ENCODE measurements at places on chromosomes 5 and 9.

DNA sequence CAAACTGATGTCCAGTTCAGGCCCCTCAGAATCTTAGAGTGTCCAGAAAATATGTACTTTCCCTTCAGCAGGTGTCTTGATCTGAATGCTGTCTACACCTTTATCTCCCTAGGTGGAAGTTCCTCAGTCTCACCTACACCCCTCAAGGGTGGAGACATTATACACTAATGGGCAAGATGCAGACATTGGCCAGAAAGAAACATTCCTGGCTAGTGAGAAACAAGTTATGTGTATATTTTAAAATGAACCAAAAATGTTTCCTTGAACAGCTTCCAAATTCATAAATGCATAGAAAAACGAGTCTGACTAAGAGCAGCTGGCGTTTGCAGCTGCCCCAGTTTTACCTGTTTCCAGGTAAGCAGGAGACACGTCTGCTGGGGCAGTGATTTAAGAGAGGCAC is 140.5 kb upstream of the IRX4 start:
- DNase-seq, result no peak

- no peak for DNase-seq
These were observed 79.6 kb upstream of the SLC25A51 start for GRCh38 chr9:37983381-37984067.

DNA sequence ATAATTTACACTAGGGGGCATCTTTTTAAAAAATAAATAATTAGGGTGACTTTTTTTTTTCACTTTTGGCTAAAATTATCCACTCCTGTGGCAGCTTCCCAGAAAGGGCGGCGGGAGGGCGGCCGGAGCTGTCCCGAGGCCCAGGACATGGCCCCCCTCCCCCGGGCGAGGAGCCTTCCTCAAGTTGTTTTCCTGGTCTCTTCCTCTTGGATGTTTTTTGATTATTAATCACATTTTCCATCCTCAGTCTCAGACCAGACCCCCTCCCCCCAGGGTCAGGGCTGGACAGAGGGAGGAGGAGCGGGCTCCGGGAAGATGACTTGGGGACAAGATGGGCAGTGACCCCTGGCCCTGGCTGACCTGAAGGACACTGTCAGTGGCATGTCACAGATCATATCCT is 4.7 kb upstream of the CNTFR start:
- DNase-seq, result no peak

GRCh38 chr5:172846677-172847076 is 12.6 kb downstream of the ERGIC1 start:
- no peak for DNase-seq

- DNase-seq, result no peak
These were observed 69.4 kb downstream of the NPR3 start for GRCh38 chr5:32780508-32780919.

- no peak for DNase-seq
These were observed 2.3 kb upstream of the RPL26L1 start for GRCh38 chr5:172956936-172957335.

- no peak for DNase-seq
These were observed 12.2 kb upstream of the MROH2B start for GRCh38 chr5:41083306-41083705.

DNA sequence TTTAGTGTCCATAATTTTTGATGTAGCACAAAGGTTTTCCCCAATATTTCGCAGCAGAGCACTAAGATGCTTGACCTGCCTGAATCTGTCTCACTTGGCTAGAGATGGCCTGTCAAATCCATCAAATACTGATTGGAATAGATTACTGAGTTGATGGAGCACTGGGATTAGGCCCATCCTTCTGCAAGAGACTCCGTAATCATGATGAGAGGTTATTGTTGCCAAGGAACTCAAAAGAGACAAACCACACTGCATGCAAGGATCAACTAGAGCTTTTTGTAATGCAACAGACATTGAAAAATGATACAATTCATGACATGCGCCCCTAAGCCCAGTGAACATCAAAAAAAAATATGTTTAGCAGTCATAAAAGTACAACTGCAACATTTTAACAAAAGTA is 585.3 kb upstream of the GRAMD2B start:
- no peak for DNase-seq

- DNase-seq, result no peak
These were observed 498.9 kb upstream of the WWC1 start for GRCh38 chr5:167792514-167792913.

DNA sequence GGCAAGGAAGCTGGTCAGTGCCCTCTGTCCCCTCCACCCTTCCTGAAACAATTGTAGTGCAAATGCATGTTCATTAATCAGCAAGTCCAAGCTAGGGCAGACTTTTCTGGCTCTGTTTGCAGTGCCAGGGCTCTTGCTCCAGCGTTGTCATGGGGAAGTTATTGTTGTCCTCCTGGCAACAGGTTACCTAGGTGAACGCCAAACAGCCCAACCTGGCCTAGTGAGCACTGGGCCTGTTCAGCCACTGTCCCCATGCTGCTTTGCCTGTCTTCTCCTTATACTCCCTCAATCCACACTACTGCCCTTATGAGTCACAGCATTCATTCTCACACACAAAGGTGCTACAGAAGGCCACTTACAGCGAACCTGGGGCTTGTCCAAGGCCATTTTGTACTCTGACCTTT is 34.5 kb upstream of the GLIS3 start:
- peak; percentile 12 for DNase-seq

DNA sequence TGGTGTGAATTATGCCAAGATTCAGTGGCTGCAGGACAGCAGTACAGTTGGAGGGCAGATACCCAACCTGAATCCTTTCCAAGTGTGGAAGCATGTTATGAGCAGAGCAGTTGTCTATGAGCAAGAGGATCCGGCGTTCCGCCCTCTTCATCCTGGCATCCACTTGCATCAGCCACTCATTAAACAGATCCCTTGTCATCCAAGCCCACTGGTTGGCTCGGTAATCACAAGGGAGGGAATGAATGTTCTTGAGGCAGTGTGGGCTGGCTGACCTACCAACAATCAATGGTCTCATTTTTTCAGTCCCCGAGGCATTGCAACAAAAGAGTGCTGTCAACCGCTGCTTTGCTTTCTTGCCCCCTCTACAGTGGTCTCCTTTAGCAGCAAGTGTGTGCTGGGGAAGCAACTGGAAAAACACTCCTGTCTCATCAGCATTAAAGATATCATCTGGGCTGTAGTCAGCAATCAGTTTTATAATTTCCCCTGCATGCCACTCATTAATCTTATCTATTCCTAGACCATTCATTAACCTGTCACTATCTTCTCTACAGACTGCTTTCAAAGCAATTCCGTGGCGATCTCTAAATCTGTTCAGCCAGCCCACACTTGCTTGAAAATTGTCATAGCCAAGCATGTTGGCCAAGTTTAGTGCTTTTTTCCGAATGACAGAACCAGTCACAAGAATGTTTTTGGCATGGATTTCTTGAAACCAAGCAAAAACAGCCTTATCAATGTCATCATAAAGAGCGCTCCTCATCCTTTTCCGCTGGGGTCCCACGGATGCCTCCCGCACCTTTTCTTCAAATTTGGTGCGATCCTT is 4.9 kb downstream of the TIGD6 start:
- DNase-seq, result no peak

DNA sequence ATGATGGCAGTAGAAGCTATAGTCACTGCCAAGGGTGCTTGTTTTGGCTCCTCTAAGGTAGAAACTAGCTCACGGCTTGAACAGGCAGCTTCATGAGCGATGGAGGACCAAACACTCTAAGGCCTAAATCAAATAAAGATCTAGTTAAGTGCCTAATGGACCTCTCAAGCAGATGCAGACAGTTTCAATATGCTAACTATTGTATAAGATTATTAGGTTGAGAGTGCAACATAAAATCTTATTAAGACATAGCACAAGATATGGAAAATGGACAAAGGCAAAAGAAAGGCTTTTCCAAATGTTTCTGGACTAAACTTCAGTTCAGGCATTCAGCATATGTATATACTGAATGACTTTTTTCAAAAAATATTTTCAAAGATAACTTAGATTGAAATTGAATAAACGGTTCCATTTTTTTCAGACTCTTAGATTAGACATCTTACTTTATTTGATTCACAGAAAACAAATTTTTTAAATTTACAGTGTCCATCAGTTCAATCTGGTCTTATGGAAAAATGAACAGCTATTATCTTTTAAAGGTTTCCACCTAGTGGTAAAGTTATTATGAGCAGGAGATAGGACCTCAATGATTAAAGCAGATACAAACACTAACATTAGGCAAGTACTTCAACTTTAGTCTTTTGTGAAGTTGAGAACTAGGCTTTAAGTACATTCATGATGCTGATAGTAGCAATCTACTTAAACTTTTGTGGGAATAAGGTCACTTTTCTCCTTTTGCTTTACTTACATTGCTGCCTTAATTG is 1167.7 kb downstream of the MAT2B start:
- no peak for DNase-seq

- DNase-seq, result no peak
These were observed 133.1 kb upstream of the FBXL7 start for GRCh38 chr5:15366676-15367391.

DNA sequence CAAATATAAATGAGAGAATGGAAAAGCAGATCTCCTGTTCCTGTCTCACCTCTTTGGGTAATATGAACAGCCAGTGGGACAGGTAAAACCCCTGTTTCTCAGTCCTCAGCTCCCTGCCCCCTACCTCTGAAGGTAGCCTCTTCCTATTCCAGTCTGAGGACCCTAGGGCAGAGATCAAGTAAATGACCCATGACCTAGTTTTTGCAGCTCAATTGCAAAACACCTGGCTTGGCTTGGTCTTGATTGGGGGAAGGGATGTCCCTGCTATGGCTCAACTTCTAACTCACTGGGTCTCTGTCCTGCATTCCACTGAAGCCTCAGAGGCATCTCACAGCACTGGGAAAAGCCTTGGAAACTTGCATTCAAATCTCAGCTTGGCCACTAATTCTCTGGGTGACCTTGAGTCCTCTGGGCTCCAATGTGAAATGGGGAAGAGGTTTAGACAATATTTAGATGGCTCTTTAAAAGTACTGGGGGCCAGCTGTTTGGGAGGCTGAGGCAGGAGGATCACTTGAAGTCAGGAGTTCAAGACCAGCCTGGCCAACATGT is 1.6 kb upstream of the GALT start:
- no peak for DNase-seq

DNA sequence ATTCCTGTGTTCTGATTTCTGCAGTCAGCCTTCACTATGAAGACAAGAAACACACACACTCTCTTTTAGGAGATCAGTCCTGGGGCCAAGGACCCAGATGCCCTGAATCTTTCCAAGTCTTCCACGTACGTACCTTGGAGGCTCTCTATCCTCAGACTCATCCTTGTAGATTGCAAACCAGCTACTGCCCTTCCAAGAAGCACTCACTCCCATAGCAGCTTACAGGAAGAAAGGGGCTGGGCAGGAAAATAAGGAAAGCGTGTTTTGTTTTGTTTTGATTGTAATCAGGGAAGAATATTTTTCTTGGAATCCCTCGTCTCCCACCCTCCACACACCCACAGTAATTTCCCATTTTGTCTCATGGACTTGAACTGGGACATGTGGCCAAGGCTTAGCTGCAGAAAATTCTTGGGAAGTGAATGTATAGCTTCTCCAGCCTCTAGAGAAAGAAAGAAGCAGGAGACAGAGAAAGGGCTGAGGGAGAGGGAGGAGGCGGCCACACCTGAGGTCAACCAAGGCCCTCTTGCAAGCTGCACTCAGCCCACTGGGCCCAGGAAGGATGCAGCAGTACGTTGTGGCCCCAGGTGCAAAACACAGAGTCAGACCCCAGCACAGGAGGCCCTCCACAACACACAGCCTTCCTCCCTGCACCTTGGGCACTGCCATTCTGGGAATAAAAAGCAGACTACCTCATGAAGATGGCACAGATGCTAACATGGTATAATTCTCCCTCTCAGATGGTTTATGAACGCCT is 29.9 kb downstream of the IRX2 start:
- no peak for DNase-seq

GRCh38 chr9:76902395-76902794 is 3.5 kb downstream of the PRUNE2 start:
- no peak for DNase-seq

GRCh38 chr5:168204165-168204564 is 87.3 kb upstream of the WWC1 start:
- DNase-seq, result no peak

GRCh38 chr9:133690081-133690561 is 48.0 kb downstream of the SARDH start:
- DNase-seq, result no peak

- DNase-seq, result no peak
These were observed 539.4 kb downstream of the CDH9 start for GRCh38 chr5:26498972-26499371.

DNA sequence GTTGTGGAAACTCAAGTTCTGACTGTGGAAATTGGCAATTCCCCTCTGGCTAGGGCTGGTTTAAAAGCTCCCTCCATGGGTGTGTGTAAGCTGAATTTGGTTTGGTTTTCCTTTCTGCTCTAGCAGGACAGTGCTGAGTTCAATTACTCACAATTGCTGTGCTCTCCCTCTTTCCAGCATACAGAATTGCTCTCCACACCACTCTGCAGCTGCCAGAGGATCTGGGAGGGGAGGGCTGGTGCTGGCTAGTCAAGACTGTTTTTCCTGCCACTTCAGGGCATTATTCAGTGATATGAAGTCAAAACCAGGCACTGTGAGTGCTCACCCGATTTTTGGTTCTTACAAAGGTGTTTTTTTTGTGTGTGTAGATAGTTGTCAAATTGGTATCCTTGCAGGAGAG is 336.9 kb upstream of the SLC24A2 start:
- no peak for DNase-seq

GRCh38 chr9:61667559-61668121 is 477.8 kb downstream of the SPATA31A7 start:
- DNase-seq, result no peak

- no peak for DNase-seq
These were observed 977.9 kb upstream of the NUDT12 start for GRCh38 chr5:104540448-104540847.

- no peak for DNase-seq
These were observed 50.5 kb downstream of the SH3TC2 start for GRCh38 chr5:149012350-149012749.

DNA sequence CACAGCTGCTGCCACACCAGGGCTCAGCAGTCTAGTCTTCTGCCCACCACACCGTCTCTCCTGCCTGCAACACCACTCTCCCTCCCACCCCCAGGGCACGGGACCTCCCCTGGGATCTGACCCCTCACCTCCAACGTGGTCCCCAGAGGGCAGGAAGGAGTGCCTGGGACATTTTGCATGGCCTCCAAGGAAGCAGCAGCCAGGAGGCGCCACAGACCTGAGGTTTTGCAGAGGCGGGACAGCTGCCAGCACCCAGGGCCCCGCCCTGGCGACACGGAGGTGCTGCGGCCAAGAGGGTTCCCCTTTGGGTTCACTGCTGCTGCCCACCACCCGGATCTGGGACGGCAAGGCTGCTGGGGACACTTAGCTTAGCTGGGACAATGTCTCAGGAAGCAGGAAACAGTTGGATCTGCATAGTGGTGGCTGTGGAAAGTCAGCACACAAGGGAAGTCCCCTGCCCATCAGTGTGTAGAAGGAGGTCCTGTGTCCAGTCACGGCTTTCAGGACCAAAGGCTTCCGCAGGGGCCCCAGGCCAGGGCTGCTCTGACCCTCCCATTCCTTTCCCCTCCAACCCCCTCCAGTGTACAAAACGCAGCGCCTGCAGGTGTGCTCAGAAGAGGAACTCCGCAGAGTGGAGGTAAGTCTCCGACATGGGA is 13.8 kb downstream of the PROP1 start:
- peak; percentile 22 for DNase-seq

- no peak for DNase-seq
These were observed 36.1 kb downstream of the OLFML2A start for GRCh38 chr9:124813041-124813440.
